ENCODE measurements at places on chromosomes 6 and 20.

- H3K4me1 ChIP-seq, result peaks cover 59% of the 10 kb centered on the region
- H3K27me3 ChIP-seq, result no peaks in the 10 kb centered on the region
- peak overlapping the region; percentile 95 for H3K27ac ChIP-seq
Observed at GRCh38 chr20:31570735-31571617, 34.1 kb upstream of the ID1 start.

DNA sequence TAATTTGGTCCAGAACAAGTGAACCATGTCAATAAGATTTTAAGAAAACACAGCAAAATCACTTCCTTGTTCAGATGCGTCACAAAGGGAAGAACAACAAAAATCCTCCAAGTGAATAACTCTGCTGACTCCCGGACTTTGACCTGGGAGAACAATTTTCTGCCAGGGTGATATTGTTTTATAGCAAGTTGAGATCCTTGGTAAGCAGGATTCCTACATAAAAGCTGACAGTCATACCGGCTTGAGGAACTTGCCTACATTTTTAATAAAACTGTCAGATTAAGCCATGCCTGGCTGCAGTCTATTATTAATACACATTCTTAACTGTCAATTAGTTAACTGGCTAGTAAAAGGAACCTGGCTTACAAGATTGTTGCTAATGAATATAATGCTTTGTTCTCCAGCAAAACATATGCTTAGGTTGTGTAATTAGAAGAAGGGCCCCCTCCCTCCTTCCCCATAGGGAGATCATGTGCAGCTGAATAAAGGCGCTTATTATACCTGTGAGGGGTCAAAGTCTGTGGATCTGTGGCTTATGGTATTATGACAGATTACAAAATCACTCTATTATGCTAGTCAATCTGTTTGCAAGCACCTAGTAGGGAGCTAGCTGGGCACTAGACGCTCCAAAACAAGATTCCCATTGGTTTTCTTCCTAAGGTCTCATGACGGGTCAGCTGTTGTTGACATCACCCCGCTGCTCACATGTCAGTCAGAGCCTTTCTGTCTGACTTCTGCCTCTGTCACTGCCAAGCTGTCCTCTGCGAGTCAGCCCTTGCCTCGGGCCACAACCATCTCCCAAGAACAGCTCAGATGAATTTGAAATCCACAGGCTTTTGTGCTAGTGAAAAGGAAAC is 44.6 kb upstream of the SEC63 start:
- no peaks in the 10 kb centered on the region for H3K27me3 ChIP-seq
- no peaks in the 10 kb centered on the region for H3K36me3 ChIP-seq
- H3K27ac ChIP-seq, result peak overlapping the region; percentile 86
- peak overlapping the region; percentile 44 for H3K4me3 ChIP-seq
- H3K4me1 ChIP-seq, result peaks cover 24% of the 10 kb centered on the region
- no peak for DNase-seq

DNA sequence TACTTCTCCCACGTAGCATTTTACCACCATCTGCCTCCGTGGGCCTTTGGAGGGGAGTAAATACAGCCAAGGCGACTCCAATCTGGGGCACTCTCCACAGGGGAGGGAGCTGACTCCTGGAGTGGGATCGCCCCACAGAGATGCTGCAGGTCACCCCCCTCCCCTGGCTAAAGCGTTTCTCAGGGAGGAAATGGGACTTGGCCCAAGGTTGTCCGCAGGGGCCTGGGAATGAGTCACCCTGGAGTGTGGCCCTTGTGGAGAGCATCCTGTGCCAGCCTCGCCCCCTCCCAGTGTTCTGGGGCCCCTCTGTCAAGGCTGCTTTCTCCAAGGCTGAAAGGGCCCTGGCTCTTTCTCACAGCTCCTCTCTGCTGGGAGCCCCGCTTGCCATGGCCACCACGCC is 84.5 kb upstream of the QKI start:
- H3K27me3 ChIP-seq, result no peaks in the 10 kb centered on the region
- H3K27ac ChIP-seq, result no peak overlapping the region
- no peak overlapping the region for H3K4me3 ChIP-seq
- H3K4me1 ChIP-seq, result peaks cover 9% of the 10 kb centered on the region
- no peaks in the 10 kb centered on the region for H3K36me3 ChIP-seq

DNA sequence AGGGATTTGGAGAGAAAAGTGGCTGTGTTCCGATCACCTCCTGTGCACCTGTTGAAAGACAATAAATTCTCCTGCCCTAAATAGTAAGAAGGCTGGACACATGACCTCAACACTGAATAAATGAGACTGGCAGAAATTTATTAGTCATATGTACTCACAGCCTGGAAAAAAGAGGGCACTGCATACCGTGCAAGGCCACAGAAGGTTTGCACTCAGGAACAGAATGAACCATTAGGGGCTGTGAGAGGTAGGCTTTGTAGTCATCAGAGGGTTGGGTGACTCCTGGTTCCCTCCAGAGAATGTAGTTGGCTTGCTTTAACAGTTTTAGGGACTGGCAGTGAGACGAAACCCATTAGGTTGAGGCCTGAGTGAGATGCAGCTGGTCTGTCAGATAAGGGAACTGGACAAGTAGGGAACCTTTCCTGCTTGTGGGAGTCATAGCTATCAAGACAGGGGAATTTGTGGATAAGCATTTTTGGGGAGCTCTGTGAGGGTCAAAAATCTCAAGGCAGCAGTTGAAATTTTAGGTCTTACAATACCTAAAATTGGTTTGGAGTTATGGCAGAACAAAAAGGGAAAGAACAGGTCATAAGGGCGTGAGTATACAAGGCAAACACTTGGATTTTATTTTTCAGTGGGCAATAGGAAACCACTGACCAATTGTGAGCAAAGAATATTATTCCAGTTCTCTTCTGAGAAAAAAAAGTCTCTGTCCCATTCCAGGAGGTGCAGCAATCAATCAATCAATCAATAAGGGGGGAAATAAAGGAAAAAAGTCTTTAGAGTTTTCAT is 67.9 kb upstream of the BTN3A2 start:
- H3K27me3 ChIP-seq, result peaks cover 3% of the 10 kb centered on the region
- DNase-seq, result no peak
- H3K36me3 ChIP-seq, result no peaks in the 10 kb centered on the region
- no peak overlapping the region for H3K27ac ChIP-seq
- H3K4me1 ChIP-seq, result peaks cover 4% of the 10 kb centered on the region

DNA sequence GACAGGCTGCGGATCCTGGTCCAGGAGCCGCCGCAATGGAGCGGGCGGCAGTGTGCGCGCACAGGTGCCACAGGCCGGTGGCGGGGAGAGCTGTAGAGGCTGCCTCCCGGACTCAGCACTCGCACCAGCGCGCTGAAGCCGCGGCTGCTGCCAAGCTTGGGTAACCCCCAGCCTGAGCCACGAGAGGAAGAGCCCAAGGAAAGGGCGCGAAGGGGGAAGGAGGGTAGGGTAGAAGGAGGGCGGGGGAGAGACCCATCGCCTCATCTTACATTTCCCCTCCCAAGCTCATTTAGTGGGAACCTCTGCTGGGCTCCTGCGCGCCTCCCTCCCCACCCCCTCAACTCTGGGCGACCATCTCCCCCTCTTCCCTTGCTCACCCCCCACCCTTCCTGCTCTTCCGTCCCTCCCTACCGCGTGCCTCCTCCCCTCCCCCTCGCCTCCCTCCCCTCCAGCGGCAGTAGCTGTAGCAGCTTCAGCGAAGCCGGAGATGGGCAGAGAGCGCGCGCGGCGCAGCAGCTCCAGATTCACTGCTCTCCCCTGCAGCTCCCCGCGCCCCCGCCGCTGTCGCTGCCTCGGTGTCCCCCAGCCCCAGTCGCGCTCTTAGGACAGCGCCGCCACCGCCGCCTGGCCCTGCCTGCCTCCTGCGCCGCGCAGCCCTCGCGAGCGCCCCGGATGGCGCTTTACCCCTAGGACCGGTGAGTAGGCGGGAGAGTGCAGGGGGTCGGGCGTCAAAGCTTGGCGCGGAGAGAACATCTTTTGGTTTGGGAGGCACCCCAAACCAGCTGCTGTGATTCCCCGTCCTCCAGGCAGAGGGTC is at the start of gene FUT9:
TSS of gene FUT9 (plus strand) at position 457 of the 816 bp plus-strand sequence. CDS start 187,182 bp downstream, outside the sequence.
- peaks cover 61% of the 10 kb centered on the region for H3K27me3 ChIP-seq
- H3K4me1 ChIP-seq, result peaks cover 4% of the 10 kb centered on the region
- peak within 1 kb of the TSS; percentile 89 for H3K4me3 ChIP-seq
- H3K36me3 ChIP-seq, result no peaks in the 10 kb centered on the region
- DNase-seq, result peak; percentile 72
- peak within 1 kb of the TSS; percentile 43 for H3K27ac ChIP-seq

DNA sequence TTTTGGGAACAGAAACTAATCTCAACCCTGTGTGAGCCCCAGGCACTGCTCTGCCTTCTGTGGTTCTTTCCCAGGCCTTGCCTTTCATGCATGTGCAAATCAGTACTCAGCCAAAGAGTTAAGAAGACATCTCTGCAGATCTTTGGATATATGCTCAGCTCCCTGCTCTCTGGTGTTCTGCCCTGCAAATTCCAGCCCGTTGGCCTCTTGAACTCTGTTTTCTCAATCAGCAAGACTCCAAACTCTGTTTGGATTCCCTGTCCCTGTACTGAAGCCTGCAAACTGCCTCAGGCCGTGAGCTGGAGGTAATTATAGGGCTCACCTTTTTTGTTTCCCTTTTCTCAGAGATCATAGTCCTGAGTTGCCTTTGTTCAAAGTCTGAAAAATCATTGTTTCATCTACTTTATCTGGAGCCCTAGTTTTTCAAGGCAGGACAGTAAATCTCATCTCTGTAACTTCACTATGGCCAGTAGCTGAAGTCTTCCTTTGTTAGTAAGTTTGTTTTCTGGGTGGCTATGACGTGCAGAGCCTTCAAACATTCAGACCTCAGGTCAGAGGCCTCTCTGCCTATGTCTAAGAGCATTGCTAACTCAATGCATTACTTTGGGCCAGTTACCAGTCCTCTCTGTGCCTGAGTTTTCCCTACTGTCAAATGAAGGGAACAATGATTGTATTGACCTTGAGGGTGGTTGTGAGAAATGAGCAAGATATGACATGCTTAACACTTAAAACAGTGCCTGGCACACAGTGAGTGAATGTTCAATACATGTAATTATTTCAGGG is 15.9 kb upstream of the MDFI start:
- DNase-seq, result no peak
- no peaks in the 10 kb centered on the region for H3K27me3 ChIP-seq
- H3K27ac ChIP-seq, result peak overlapping the region; percentile 77

Measured in type B pancreatic cell (in vitro differentiated cells).